K562 (cell line): ENCODE measurements at places on chromosomes 2 and 18. TPM values are rescaled to one million over a fixed set of nuclear protein-coding genes. Genes with fewer than 3 reads are reported as not detected.

GAL3ST2 gene
- 0.31 and 0.42 TPM in 2 replicates for total RNA-seq

DNA sequence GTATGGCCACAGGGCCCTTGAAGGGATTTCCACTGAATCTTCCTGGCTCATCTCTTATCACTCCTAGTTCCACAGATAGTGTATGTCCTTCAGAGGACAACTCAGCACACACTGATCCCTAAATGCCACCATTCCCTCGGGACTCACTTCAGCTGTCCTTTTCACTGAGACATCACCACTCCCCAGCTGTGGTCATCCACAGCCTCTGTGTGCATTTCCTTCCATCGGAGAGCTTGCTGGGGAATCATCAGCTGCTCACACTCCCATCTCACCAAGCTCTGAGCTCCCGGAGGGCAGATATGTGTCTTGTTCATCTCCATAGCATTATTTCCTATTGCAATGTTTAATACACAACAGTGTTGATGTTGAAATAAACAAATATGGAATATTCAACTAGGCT lies 759.5 kb downstream of the RNF144A start:
- H3K36me3 ChIP-seq = no peaks in the 10 kb centered on the region
- no peak for DNase-seq
- H3K27me3 ChIP-seq = no peaks in the 10 kb centered on the region
- H3K4me1 ChIP-seq = no peaks in the 10 kb centered on the region

GRCh38 chr2:178913049-178913441 lies 105.8 kb upstream of the TTN start:
- H3K36me3 ChIP-seq = no peaks in the 10 kb centered on the region
- no peak overlapping the region for H3K27ac ChIP-seq
- no peak for DNase-seq

GRCh38 chr18:46704816-46705215 lies 47.8 kb upstream of the LOXHD1 start:
- H3K27ac ChIP-seq = no peak overlapping the region
- DNase-seq = no peak
- no peak overlapping the region for H3K4me3 ChIP-seq
- H3K27me3 ChIP-seq = peaks cover 15% of the 10 kb centered on the region

HPCAL1 gene
- total RNA-seq = 61.5 and 65.5 TPM in 2 replicates

SIX3 gene
- not detected in 2 replicates for total RNA-seq

GRCh38 chr18:37742436-37742835 lies 176.8 kb upstream of the CELF4 start:
- no peaks in the 10 kb centered on the region for H3K27me3 ChIP-seq
- no peak for DNase-seq
- H3K4me1 ChIP-seq = no peaks in the 10 kb centered on the region
- H3K27ac ChIP-seq = no peak overlapping the region
- no peaks in the 10 kb centered on the region for H3K36me3 ChIP-seq
- no peak overlapping the region for H3K4me3 ChIP-seq

DNA sequence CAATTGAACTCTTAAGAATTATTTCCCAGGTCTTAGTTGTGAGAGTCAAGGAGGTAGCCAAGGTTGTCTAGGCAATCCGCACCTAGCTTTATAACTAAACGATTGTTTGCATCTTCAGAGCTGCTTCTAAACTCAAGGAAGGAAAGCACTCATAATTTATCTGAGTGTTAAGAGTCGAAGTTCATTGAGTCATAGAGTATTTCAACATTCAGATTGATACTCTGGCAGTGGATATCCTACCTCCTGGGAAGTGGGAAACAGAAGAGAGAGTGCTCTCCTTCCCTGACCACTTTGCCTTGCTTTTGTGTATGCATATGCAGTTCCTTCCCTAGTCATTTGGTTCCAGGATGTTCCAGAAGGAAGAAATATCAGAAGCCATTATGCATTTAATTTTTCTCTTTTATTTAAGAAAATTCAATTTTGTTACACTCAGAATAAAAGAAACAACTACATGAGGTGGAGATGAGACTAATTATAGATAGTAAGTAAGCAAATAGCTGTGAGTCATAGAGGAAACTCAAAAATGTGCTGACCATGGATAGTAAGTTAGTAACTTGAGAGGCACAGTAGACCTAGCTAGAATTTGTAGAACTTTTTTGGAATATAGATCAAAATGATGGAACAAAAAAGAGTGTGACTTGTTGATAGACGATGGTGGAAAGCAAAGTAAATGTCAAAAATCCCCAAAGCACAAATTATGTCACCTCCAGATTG lies 35.4 kb upstream of the FSHR start:
- H3K27ac ChIP-seq = no peak overlapping the region
- no peaks in the 10 kb centered on the region for H3K27me3 ChIP-seq
- H3K4me1 ChIP-seq = no peaks in the 10 kb centered on the region
- H3K4me3 ChIP-seq = no peak overlapping the region
- DNase-seq = no peak

GRCh38 chr2:200506679-200507078 lies 3.2 kb downstream of the KCTD18 start:
- H3K27me3 ChIP-seq = no peaks in the 10 kb centered on the region
- H3K4me1 ChIP-seq = no peaks in the 10 kb centered on the region
- H3K4me3 ChIP-seq = no peak overlapping the region
- DNase-seq = no peak

CD8B2 gene
- not detected in 2 replicates for total RNA-seq

DYNAP gene
- not detected in 2 replicates for total RNA-seq

- DNase-seq = no peak
- H3K4me3 ChIP-seq = no peak overlapping the region
- no peaks in the 10 kb centered on the region for H3K4me1 ChIP-seq
- H3K27me3 ChIP-seq = no peaks in the 10 kb centered on the region
Observed at GRCh38 chr18:25595274-25596060, 243.5 kb upstream of the ZNF521 start.

ATP6V1B1 gene
- not detected in 2 replicates for total RNA-seq

GRCh38 chr18:3454365-3455089 lies 4.6 kb downstream of the TGIF1 start:
- no peaks in the 10 kb centered on the region for H3K27me3 ChIP-seq
- DNase-seq = peak; percentile 84
- peaks cover 50% of the 10 kb centered on the region for H3K36me3 ChIP-seq
